GM03348 (cell line): ENCODE measurements at places on chromosomes 5 and 9.

GRCh38 chr5:147966326-147966725, 60.0 kb upstream of the C5orf46 start:
- no peak for DNase-seq

- no peak for DNase-seq
Measured at GRCh38 chr5:138711087-138711486, 42.1 kb upstream of the CTNNA1 start.

DNA sequence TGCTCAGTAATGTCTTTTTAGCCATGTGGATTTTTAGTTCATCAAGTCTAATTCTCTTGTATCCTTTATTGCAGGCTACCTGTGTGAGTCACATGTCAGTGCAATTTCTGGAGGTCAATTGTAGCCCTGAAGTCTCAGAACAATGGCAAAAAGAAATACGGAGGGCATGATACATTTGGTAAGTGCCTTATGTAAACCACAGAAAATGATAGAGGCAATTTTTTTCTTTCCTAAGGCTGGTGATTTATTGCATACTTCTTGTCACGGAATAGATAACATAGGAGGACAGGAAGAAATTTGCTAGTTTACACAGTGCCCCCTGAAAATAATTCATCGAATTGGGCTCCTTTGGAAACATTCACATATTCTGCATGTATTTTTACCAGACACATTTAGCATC, 235.9 kb downstream of the DMRTA1 start:
- no peak for DNase-seq

DNA sequence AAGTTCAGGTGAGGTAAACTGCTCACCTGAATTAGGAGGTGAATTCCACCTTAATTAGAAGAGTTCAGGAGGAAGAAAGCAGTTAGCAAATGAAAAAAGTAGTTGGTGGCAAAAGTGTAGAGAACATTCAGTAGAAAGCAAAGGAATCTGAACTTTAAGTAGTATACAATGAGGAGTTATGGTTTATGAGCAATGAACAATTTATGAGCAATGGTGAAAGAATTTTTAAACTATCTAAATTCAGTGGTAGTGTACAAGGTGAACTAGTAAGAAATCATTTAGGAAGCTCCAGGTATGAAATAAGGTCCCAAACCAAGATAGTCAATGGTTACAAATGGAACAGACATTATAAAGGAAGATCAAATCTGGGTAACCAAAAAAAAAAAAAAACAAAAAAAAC, 3.1 kb downstream of the CETN3 start:
- DNase-seq: no peak

DNA sequence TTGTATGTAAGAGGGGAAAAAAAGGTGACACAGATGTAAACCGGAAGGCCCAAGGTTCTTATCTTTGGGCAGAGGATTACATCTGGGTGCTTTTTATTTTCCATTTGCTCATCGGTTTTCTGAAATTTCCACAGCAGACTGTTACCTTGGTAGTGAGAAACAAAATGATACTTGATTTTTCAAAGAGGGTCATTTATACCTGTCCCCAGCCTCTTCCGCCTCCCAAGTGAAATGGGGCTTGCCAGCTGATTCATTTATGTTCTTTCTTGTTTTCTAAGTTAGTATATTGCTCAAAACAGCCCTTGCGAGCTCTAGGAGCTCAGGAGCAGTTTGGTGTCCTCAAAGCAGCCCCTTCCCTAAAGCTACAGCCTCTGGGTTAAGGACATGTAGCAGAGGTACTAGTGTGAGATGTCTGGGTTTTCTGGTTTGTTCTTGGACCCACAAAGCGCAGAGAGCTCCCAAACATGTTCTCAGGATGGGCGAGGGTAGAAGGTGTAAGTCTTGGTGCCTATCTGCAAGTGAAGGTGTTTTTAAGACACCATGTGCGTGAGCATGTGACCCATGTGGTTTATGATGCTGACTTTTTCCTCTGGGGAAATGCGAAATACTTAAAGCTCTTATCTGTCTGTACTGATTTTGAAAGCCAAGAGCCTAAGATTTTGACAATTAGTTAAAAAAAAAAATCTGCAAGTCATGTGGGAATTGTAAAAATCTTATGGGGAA, 38.3 kb downstream of the DAPK1 start:
- no peak for DNase-seq

GRCh38 chr5:61974680-61975079, 331.3 kb upstream of the KIF2A start:
- no peak for DNase-seq

- DNase-seq: no peak
Measured at GRCh38 chr9:79396168-79396567, 175.6 kb upstream of the TLE4 start.

GRCh38 chr5:153629027-153629895, 138.8 kb downstream of the GRIA1 start:
- peak; percentile 86 for DNase-seq

GRCh38 chr5:4383518-4384198, 756.5 kb upstream of the ADAMTS16 start:
- DNase-seq: no peak

DNA sequence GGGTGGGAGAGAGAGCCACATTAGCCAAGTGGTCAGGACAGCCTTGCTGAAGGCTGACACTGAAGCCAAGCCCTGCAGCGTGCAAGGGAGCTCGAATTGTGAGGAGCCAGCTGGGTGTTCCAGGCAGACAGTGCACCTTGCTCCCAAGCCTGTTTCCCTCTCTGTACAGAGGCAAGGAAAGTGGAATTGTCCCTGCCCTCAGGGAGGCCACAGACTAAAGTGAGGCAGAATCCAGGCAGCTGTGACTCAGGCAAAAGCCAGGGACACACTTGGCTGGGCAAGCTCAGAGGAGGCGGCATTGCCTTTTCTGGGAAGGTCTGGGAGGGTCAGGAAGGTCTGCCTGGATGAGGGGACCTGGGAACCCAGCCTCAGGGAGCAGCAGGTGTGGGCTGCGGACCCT, 50.2 kb upstream of the LMX1B start:
- no peak for DNase-seq

DNA sequence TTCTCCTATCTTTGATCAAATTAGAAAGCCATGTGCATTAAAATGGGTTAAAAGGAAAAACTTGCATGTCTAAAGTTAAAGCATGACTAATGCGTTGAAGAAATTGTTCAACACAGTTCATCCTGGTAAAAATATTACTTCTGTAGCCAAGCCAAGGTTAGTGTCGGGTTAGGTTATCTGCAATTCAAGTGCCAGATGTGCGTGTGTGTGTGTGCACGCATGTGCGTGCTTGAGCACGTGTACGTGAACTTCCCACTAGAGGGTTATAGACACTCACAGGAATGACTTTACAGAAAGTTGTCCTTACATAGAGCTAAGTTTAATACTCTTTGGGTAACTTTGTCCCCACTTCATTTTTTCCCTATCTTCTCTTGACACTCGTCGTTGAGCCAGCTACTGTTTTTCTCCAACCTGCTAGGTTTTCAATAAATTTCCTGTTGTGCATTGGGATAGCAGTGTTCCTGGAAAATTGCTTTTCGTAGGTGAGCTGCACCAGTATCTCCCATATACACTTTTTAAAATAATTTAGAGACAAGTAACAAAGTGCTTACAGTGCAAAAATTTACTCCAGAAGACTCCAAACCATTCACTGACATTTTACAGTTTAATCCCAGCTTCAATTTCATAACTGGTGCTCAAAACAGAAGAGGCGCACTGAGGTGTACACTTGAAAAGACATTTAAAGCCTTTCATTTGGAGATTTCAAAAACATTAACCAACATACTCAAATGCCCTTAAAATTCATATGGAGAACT, 353.8 kb downstream of the NFIB start:
- DNase-seq: no peak

GRCh38 chr5:38670878-38671277, 114.4 kb upstream of the LIFR start:
- no peak for DNase-seq

GRCh38 chr5:76850543-76851145, 830 bp downstream of the S100Z start:
- no peak for DNase-seq

DNA sequence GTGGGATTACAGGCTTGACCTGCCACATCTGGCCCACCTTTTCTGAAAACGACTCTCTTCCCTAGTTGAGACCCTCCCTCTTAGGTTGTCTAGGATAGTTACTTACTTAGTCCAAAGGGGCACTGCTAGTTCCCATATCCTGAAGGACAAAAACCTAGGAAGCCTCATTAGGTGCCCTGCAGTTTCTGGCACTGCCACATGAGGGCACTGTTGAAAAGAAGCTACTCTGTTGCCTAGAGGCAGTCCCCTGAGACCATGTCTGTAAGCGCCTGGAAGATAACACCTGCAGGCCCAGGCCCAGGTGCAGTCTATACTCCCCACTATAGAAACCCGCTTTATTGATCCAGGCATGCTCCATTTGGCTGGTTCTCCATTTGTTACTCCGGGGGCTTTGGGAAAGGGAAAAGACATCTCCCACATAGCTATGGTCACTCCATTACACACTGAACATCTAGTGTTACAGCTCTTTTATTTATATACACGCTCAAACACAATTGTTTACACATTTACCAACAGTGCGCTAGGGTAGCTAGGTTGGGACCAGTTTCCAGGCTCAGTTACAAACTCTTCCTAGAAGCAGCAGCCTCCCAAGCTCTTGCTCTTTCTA, 73.4 kb upstream of the PPARGC1B start:
- no peak for DNase-seq

DNA sequence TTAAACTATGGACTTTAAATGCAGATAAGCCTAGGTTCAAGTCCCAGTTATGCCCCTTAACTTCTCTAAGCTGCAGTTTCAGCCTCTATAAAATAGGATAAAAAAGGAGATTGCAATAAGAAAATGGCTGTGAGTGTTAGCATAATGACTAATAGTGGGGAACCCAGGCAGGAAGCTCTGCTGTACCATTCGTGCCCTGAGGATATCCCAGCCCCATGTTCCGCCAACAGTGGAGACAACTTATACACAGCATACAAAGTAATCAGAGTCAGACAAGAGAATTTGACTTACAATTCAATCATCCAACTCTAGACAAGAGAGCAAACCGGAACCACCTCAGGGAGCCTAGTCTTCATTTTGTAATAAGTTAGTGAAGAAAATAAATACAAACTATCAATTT, 141.5 kb upstream of the FSTL4 start:
- DNase-seq: no peak

- no peak for DNase-seq
Measured at GRCh38 chr9:13165236-13165945, 114.1 kb downstream of the MPDZ start.

GRCh38 chr9:129708793-129709192, 43.3 kb downstream of the PRRX2 start:
- peak; percentile 60 for DNase-seq

DNA sequence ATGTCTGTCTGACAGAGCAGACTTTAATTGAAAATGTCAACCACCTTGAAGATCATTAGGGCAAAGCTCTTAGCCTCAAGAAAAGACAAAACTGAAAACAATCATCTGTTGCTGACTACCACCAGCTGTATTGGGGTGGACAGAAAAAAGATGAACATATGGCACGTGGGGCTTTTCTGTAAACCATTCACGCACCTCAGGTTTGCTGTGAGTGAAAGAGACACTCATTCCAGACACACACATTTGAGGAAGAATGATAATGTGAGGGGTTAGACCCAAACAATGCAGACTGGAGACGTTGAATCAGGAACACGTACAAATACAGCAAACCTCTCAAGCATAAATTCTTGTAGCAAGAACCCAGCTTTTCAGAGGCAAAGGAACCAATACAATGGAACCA, 158.7 kb downstream of the EBF1 start:
- DNase-seq: no peak

DNA sequence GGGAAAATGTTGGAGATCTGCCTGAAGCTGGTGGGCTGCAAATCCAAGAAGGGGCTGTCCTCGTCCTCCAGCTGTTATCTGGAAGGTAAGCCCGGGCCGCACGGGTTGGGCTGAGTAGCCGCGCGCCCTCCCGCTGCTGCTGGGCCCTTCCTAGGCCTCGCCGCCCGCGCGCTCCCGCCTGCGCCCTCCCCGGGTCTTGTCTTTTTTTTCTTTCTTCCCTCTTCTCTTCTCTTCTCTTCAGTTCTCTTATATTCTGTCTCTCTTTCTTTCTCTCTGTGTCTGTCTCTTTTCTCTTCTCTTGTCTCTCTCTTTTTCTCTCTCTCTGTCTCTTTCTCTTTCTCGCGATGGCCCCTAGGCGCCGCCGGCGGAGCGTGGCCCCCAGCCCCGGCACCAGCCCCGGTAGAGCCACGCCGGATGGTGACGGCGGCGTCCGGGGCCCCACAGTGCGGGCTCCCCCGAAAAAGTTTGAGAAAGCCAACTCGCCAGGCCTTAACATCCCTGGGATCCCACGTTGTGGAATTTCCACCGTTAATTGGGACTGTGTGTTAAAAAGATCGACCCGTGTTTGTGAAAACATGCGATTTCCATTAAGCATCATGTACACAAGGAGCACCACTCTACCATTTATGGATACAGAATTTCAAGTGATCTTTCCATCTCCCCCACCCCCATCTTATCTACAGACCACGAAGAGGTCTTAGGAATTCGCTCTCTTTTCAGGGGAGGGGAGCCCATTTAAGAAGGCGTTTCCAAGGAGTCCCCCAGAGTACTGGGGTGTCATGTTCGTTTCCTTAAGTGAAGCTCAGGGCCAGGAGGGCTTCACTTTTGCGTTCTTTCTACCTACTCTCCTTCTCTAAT, 616 bp downstream of the ABL1 start:
- DNase-seq: peak; percentile 65

GRCh38 chr9:70484232-70485130, 70.0 kb upstream of the KLF9 start:
- peak; percentile 86 for DNase-seq

GRCh38 chr5:14142202-14142826, 828 bp upstream of the TRIO start:
- peak; percentile 40 for DNase-seq

GRCh38 chr5:28110781-28111180, 1072.4 kb upstream of the CDH9 start:
- DNase-seq: no peak

GRCh38 chr5:178259623-178260536, 27.3 kb upstream of the PHYKPL start:
- no peak for DNase-seq

GRCh38 chr9:108874058-108874788, 12.2 kb downstream of the ACTL7A start:
- DNase-seq: no peak

DNA sequence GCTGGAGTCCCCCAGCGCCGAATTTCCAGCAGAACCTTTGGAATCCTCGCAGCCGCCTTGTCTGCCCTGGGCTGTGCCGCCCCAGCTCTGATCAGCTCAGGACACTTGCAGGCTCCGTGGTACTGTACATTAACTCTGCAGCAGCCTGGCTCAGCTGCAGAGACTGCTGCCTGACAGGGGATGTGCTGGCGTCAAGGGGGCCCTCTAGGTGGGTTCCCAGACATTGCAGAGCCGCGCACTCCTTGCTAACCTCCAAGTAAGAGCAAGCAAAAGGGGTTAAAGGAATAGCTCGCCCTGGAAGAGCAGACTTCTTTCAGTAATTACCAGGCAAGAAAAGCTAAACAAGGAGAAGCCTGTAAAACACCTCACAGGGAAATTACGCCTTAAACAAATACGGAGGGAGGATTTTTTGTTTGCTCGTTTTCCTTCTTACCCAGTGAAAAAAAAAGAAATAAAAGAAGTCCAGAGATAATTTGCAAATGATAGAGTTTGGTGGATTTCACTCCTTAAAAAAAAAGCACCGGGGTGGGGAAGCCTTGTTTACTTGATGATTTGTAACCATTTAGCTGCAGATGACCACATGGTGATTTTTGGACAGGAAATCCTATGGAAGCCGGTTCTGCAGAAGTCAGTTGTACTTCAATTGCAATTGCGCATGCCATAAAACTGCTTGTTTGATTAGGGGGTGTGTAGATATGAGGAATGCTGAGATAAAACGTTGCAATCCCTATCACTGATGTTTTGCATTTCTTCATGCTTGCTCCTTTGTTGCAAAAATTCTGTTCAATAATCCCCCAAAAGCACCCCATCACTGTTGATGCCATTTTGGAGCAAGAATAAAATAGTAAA, 305.8 kb downstream of the PDE4D start:
- DNase-seq: peak; percentile 64
